ENCODE measurements at places on chromosomes 5 and 9.
A peak's percentile ranks its signal among the peaks of the same experiment; 100 is the strongest.

- no peak for DNase-seq
Measured at GRCh38 chr9:35500130-35500748, 10.3 kb downstream of the RUSC2 start.

DNA sequence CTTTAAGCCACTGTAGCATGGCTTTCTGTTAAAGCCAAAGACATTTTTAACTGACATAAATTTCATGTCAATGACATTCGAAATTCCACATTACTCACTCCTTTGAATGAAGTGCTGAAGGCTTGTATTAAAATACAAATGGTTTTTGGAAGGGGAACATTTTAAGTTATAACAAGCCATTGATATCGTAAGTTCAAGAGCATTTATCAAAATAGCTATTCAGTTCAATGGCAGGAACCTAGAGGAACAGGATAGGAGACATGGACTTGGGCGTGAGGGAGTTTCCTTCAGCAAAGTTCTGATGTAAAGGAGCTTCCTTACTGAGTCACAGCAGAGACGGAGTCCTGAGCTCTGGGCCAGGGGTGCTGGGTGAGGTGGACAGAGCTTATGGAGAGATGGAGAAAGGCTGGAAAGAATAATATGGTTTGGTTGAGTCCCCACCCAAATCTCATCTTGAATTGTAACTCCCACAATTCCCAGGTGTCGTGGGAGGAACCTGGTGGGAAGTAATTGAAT, 631.8 kb downstream of the BNC2 start:
- DNase-seq, result no peak

DNA sequence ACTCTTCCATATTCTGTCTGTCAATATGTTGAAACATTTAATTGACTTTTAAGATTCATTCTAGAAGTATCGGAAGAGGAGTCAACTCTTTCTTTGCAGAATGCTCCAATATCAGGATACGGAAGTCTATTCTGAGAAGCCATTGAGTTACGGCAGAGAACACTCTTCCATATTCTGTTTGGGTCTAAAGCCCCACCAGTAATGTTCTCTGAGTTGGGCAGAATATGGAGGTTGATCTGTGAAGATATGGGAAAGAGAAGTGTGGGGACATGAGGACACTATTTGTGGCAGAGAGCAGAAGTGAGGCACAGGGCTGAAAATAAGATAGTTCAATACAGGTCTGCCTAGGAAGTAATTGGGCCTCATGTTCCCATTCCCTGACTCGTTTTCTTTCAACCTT, 300.0 kb downstream of the DIRAS2 start:
- DNase-seq, result no peak

- DNase-seq, result no peak
Measured at GRCh38 chr5:113178073-113178779, 201.6 kb downstream of the DCP2 start.

- DNase-seq, result no peak
Measured at GRCh38 chr9:14082732-14083131, 231.2 kb downstream of the NFIB start.

- no peak for DNase-seq
Measured at GRCh38 chr9:87713988-87714330, 12.0 kb upstream of the CTSL start.

- DNase-seq, result no peak
Measured at GRCh38 chr5:35518104-35518503, 99.6 kb upstream of the SPEF2 start.

DNA sequence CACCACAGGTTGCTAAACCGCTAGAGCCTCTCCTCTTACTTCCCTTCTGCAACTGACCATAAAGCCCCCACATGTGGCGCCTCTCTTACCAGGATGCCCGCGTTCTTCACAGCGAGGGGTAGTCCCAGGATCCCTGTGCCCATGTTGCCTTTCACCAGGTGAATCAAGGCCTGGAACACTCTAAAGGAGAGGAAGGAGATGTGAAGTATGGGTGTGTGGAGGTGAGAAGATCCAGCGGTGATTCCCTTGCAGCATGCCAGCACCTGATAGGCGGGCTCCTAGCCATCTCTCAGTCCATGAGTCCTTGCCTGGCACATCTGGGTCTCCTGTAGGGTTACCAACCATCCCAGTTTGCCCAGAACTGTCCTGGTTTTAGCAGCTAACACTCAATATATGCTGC, 3.3 kb downstream of the SLC36A2 start:
- DNase-seq, result no peak

DNA sequence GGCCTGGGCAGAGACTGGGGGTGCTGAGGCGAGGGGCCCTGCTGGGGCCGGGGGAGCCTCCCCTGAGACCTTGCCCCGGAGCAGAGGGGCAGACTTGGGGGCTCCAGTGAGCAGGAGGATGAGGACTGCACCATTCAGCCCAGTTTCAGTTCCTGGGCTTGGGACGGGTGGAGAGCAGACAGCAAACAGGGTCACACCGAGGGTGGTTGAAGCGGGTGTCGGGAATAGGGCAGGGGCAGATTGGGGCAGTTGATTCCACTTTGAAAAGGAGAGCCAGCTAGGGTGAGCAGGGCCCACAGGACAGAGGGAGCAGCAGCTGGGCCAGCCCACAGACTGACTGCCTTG, 4.5 kb downstream of the GRK6 start:
- no peak for DNase-seq

- no peak for DNase-seq
Measured at GRCh38 chr9:2242831-2243330, 227.7 kb downstream of the SMARCA2 start.

DNA sequence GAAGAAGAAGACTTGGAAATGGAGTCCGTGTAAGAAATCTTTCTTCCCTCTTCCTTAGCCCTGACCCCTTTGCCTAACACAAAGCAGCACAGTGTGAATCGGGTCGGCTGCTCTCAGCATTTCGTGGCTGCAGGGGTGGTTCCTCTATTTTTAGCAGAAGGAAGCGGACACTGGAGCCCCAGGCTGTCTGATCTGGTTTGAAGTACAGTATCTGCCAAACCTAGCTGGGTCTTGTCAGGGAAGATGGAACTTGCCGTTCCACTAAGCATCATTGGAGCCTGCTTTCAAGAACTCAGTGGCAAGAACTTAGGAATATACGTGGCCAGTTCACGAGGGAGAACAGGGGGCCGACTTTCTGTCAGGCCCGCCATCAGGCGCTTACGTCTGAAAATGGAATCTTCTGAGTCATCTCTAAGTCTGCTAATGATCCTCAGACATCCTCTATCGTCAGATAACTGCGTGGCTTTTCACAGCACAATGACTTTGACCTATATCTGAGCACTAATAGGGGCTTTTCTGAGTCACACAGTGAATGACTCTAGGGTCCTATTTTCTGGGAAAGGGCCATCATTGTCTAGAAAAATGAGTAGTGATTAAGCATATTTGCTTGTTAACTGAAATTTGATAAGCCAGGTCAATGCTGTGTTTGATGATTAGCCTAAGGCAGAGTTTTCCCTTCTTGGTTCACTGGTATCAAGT, 43.3 kb upstream of the NCS1 start:
- peak; percentile 73 for DNase-seq

- DNase-seq, result no peak
Measured at GRCh38 chr9:128190013-128190412, 1.4 kb downstream of the CIZ1 start.

DNA sequence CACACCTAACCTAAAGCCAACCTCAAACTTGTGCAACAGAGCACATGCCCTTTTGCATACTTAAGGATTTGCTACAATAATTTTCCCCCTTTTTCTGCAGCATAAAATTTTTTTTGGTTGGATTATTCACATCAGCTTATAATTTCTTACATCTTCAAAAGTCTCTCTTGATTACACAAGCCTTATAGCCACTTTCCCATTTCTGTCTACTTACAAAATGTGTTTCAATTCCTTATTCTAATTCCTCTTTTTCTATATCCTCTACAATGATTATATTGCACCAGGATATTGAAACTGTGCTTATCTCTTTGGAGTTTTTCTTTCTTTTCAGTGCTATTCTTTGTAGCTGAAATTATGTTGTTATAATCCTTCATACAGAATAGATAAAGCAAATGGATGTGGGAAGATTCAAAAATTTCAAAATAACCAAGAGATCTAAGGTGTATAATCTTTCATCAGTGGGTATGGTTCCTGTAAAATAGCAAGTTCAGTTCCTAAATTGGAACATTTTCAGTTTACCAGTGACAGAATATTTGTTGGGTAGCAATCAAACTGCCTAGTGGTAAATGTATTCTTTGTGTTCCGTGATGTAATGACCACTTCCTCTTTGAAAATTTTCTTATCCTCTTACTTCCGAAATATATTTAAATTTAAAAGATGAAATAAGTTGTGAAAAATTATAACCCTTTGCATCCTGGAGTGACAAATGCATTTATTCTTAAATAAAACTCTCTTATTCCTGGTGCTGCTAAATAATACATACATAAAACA, 386.8 kb upstream of the CHD1 start:
- no peak for DNase-seq

GRCh38 chr5:125023673-125024072, 277.2 kb upstream of the ZNF608 start:
- DNase-seq, result no peak

GRCh38 chr5:170513856-170514525, 10.2 kb downstream of the KCNIP1 start:
- no peak for DNase-seq

- peak; percentile 71 for DNase-seq
Measured at GRCh38 chr5:75049456-75050351, 2.7 kb downstream of the GCNT4 start.

- no peak for DNase-seq
Measured at GRCh38 chr5:13878357-13878756, 66.1 kb downstream of the DNAH5 start.

- no peak for DNase-seq
Measured at GRCh38 chr5:73853091-73853490, 227.1 kb downstream of the ARHGEF28 start.

- no peak for DNase-seq
Measured at GRCh38 chr5:175523292-175523691, 44.9 kb downstream of the SFXN1 start.

DNA sequence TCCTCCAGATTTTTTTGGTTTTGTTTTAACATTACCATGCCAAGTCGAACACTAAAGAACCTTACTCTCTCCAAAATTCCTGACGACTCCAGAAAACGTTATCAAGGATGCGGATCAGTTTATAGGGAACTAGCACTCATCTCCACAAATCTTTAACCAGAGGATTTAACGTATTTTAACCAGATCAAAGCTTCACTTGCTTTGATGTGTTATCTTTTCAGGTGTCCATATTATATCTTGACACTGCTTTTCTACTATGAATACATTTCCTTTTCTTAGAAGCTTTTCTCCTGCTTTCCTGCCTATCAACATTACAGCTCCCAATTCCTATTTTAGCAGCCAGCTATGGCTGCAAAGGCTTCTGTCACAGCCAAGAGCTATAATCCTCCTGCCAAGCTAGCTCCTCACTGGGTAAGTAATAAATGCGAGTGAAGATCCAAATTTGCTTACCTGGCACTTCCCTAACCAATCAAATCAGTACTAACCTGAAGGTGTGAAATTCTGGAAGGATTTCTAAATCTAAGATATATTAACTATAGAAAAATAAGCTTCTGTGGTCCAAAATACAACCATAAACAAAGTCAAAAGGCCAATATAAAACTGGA, 60.2 kb downstream of the CDC14B start:
- no peak for DNase-seq
